ENCODE measurements at places on chromosomes 16 and 17.
A peak's percentile ranks its signal among the peaks of the same experiment; 100 is the strongest.

- DNase-seq = peak; percentile 34
Measured at GRCh38 chr17:77145612-77146245, 5.0 kb downstream of the SEC14L1 start.

DNA sequence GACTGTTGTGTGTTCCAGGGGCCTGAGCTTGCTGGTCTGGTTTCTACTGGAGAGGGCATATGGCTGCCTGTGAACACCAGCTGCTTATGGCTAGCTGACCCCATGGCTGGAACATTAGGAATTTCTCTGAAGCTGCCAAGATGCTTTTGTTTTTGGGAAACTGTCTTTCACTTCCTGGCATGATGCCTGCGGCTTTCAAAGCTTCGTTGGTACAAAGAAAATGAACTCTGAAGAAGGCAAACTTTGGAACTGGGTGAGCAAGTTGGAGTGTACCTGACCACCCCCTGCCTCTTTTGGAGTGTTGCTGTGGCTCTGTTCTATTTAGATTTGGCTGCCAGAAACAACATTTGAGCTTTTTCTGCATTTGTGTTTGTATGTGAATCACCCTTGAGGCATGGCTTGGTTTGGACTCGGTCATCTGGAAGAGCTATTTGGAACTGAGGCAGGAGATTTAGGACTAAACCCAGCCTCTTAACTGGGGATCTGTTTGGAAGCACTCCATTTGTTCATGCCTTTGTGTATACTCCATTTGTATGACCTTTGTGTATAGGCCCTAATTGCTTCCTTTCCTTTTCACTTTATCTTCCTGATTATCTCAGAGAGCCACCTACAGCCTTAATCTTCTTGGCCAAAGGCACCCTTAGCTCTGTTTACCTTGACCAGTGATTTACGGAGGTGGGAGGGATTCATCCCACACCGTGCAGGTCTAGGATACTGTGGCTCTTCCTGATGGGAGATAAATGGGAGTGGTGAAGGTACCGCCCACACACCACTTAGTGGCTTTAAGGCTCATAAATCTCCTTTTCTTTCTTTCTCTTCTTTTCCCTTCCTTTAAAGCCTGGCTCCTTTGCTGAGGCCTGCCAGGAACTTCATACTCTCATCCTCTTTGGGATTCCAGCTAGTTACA lies 7.3 kb upstream of the CPHXL start:
- no peak for DNase-seq

GRCh38 chr17:6523330-6523729 lies 33.0 kb downstream of the PITPNM3 start:
- DNase-seq = no peak

DNA sequence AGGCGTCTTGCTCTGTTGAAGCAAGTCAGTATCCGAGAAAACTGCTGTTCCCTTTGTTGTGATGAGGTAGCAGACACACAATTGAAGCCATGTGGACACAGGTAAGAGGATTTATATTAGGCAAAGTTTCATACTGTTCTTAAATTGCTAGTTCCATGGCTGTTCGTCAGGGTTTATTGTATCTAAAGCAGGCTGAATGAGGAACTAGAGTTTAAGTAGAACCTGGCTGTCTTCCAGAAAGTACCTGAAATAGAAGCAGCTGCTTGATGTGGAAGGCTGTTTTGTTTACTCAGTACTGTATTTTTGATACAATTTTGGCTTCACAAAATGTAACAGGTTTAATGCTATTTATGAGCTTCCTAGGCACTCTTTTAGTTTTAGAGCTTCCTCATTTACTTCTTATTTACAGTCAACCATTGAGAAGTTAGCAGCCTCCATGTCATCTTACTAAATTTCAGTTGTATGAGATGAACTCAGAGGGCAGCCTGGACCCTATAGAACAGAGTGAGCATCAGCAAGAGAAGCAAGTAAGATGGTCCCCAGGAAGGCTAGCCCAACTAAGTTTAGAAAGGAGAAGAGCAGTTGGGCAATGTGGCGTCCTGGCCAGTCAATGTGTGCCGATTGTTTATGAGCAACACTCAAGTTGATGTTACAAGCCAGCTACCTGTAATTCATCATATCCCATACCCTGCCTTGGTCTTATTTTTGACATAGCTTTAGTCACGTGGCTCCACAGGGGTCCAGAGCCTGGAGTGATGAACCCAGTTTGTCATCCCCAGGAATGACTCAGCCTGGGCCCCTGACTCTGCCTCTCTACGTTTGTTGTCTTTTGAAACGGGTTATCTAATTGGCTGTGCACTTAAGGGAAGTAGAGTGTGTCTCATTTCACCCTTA lies 9.7 kb upstream of the ARL2BP start:
- DNase-seq = no peak

DNA sequence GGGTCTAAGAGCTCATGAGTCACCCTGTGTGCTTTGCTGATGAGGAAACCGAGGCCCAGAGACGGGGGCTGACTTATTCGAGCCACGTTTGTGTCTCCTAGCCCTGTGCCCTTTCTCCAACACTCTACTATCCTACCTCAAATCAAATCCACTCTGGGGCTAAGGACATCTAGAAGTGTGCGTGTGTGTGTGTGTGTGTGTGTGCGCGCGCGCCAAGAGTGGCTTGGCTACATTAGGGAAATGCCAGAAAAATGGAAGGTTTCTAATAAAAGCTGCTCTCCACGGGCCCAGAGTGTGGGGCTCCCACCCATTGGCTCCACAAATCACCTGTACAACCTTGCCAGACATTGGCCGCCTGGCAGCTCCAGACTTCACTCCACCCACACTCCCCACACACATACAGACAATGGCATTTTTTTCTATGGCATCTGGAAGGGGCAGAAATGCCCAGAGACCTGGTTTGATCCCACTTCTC lies 30.3 kb upstream of the PHOSPHO1 start:
- DNase-seq = no peak

DNA sequence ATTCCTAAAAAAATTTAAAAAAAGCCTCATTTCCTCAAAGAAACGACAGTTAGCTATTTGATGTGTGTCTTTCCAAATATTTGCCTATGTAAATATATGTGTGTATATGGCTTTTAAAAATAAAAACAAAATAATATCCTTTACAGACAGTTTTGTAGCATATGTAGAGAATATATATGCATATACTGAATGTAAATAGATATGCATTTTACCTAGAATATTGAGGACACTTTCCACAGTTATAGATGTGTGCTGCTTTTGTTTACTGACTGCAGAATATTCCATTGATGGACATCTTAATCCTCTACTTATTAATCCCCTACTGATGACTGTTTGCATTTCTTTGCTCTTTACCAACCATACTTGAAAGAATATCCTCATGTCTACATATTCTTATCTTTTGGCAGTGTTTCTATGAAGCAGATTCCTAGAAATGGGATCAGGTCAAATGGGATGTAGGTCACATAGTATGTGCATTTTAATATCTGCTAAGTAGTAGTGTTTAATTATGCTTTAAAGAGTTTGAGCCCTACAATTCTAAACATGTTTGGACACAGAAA lies 3.3 kb downstream of the CCL3L1 start:
- no peak for DNase-seq

- peak; percentile 72 for DNase-seq
Measured at GRCh38 chr16:49592546-49593423, 219.2 kb downstream of the C16orf78 start.

- no peak for DNase-seq
Measured at GRCh38 chr17:67834634-67835033, 9.3 kb downstream of the BPTF start.

DNA sequence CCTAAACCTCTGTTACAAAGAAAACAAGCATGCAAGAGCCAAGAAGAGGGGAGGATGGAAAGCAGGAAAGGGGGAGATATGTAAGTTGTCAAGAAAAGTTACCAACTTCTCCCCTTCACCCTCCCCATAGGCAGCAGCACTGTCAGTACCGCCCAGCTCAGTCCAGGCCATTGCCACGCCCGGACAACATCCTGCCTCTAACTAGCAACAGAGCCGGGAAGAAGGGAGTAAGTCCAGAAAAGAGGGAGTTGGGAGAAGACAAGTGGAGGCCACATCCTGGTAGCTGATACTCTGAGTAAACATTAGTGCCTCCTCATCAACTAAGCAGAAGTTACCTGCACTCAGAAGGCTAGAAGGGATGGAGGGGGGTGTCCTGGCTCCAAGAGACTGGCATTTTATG lies 113.6 kb downstream of the SMG6 start:
- no peak for DNase-seq

- no peak for DNase-seq
Measured at GRCh38 chr17:56018211-56018610, 135.1 kb upstream of the ANKFN1 start.

GRCh38 chr17:52298881-52299280 lies 140.4 kb upstream of the CA10 start:
- no peak for DNase-seq

GRCh38 chr17:49889500-49889899 lies 41.6 kb upstream of the TAC4 start:
- no peak for DNase-seq

GRCh38 chr17:77495575-77495974 lies 354.8 kb downstream of the SEC14L1 start:
- peak; percentile 4 for DNase-seq

GRCh38 chr16:12574721-12575120 lies 229.0 kb downstream of the CPPED1 start:
- no peak for DNase-seq

DNA sequence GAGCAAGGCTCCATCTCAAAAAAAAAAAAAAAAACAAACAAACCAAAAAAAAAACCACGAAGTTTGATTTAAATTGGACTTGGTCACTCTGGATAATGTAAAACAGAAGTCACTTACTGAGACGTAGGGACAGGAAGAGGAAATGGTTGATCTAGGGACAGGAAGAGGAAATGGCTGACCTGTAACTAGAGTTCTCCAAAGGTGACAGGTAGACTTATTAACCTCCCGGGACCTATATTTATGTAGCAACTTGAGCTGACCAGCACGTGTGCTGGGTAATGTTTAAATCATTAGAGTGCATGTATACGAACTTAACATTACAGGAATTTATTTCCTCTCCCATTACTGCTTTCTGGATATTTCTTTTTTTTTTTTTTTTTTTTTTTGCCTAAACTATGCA lies 81.5 kb upstream of the DHX40 start:
- no peak for DNase-seq

GRCh38 chr17:51487947-51488346 lies 227.6 kb downstream of the UTP18 start:
- peak; percentile 33 for DNase-seq

- no peak for DNase-seq
Measured at GRCh38 chr16:75789237-75789636, 62.9 kb upstream of the CPHXL start.

DNA sequence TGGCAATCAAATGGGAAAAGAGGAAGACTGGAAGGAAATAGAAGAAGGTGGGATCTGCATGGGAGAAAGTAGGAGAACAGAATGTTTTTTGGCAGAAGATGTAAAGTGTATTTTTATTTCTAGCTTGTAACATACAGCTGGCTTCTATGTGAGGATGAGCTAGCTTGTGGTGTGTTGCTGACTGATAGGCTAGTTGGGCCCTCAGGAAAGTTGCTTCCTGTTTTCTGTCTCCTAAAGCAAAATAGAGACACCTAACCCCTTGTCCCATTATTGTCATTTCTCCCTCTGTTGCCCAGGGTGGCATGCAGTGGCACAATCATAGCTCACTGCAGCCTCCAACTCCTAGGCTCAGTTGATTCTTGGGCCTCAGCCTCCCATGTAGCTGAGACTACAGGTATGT lies 15.9 kb downstream of the TNRC6A start:
- no peak for DNase-seq

DNA sequence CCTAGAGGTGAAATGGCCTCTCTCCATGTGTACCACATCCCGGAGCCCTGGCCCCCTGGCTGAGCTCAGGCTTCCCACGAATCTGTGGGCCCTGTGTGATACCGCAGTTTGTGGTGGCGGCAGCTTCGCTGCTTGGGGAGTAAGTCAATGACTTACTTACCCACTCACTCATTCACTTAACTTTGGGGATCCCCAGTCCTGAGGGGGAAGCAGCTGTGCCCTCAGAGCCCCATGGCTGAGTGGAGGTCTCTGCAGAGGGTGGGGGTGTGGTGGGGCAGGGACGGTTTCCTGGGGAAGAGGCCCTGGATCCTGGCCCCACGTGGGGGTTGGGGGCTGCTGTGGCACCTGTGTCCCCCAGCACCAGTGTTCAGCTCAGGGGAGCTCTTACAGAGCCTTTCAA lies 13.2 kb downstream of the KCNJ12 start:
- DNase-seq = no peak

DNA sequence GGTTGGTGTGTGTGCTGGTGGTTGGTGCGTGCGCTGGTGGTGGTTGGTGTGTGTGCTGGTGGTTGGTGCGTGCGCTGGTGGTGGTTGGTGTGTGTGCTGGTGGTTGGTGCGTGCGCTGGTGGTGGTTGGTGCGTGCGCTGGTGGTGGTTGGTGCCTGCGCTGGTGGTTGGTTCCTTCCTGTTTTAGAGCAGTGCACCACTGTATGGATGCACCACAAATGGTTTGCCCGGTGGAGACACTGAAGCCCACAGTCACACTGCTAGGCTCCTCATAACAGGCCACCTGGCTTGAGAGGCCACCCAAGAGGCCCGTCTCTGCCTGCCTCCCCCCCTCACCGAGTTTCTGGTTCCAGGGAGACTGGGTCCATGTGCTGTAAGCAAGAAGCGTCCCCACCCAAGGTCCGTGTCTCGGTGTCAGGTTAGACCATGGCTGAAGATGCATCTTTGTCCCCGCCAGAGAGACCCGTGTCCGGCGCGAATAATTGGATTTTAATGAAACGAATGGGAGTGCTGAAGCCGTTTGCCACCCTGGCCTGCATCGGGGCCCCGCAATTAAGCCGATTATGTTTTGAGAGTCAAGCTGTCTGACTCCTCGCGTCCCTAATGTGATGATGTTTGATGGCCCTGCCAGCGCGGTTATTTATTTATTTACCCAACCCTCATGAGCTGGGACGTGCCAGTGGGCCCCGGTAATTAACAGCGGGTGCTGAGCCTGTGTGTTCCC lies 161.3 kb upstream of the GSE1 start:
- no peak for DNase-seq

- no peak for DNase-seq
Measured at GRCh38 chr16:55443434-55444346, 35.3 kb upstream of the MMP2 start.

GRCh38 chr17:29640981-29641642 lies 18.4 kb upstream of the CORO6 start:
- no peak for DNase-seq

GRCh38 chr16:67407176-67407787 lies 9.0 kb downstream of the ZDHHC1 start:
- no peak for DNase-seq

DNA sequence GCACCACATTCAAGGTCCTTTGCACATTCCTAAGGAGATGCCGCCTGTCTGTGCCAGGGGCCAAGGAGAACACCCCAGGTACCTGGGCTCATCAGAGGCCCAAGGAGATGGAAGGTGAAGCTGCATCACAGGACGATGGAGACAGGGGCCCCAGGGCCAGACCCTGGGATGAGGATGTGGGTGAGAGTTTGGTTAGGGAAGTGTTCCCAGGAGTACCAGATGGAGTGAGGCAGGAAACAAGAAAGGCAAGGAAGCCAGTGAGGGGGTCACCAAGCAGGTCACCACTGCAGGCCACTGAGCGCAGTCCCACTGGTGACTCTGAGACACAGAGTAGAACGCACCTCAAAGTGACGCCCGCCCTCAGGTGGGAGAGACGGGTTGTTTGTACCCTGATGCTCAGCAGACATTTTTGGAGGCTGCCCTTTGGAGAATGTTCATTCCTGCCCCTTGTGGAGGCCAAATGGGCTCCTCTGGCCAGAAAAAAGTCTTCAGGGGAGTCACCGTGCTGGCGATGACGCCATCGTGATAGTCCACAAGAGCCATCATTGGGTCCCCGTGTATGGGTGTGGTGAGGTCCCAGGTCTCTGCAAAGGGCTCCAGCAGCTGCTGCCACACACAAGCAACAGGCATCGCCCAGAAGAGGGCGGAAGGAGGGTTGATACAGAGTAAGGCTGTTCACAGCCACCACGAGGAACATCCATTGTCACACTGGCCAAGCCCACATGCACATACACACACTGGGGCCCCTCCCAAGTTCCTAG lies 57.5 kb downstream of the BEAN1 start:
- no peak for DNase-seq
